ENCODE measurements at places on chromosomes 3 and 15. TPM values are rescaled to one million over a fixed set of nuclear protein-coding genes. Genes with fewer than 3 reads are reported as not detected.

Gene AMT
- total RNA-seq = 3.6 TPM

Gene OXNAD1
- 34.6 TPM for total RNA-seq

- H3K4me3 ChIP-seq = no peak overlapping the region
- no peaks in the 10 kb centered on the region for H3K4me1 ChIP-seq
- H3K36me3 ChIP-seq = no peaks in the 10 kb centered on the region
- DNase-seq = no peak
- H3K27ac ChIP-seq = no peak overlapping the region
These were observed 49.5 kb upstream of the ABHD17C start for GRCh38 chr15:80645494-80646065.

DNA sequence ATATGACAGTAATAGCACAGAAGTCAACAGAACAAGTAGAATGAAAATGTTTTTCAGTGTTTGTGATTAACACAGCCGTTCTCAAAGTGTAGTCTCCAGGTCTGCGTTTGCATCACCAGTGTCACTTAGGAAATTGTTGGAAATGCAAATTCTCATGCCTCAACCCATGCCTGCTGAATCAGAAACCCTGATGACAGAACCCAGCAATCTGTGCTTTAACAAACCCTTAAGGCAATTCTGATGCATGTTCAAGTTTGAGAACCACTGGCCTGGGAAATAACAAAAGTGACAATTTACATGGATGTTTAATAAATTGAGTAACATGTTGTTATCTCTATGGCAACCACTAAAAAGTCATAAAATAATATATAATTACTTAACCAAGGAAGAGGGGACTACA lies 103.1 kb upstream of the ATP11B start:
- no peaks in the 10 kb centered on the region for H3K36me3 ChIP-seq
- peaks cover 21% of the 10 kb centered on the region for H3K27me3 ChIP-seq
- no peak overlapping the region for H3K27ac ChIP-seq
- no peak overlapping the region for H3K4me3 ChIP-seq

Gene ALS2CL
- total RNA-seq = 3.3 TPM

DNA sequence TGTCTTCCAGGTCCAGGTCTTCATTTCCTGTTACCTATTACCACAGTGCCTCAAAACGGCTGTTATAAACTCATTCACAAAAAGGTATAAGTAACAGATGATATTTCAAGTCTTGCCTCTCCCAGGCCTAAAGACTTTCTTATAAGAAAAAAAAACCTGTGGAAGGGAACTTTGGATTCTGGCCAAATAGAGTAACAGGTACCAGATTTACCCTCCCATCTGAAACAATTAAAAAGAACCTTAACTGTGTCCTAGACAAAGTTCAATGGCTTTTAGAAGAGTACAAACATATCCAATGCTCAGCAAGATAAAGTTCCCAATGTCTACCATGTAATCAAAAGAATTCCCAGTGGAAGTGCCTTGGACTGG lies 22.6 kb downstream of the BHLHE40 start:
- H3K27me3 ChIP-seq = no peaks in the 10 kb centered on the region
- H3K4me3 ChIP-seq = no peak overlapping the region

DNA sequence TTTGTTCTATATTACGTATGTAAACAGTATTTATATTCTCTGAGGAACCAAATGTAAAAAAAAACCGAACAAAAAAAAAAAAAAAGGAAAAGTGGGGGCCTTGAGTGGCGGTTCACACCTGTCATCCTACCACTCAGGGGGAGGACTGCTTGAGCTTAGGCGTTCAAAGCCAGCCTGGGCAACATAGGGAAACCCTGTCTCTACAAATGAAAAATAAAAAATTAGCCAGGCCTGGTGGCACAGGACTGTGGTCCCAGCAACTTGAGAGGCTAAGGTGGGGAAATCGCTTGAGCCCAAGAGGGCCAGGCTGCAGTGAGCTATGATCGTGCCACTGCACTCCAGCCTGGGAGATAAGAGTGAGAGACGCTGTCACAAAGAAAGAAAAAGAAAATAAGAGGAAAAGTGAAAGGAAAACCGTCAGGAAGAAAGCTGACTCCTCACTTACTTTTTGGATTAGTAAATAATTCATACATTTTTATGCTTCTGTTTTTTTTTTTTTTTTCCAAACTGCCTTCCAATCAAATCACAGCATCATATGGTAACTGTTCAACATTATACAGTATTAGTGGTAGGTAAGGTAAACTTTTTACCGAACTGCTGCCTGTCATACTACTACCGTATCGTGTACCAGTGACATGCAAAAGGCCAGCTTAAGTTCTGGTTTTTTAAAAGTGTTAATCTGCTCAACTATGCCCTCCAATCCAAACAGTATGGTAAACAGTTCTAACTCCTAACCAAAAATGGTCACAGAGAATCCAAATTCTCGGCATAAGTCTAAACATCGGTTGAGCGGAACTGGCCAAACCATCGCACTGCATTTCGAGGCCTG lies 1.2 kb downstream of the PHC3 start:
- DNase-seq = peak; percentile 33
- H3K36me3 ChIP-seq = peaks cover 33% of the 10 kb centered on the region
- H3K4me1 ChIP-seq = peaks cover 26% of the 10 kb centered on the region
- peak overlapping the region; percentile 99 for H3K27ac ChIP-seq
- no peaks in the 10 kb centered on the region for H3K27me3 ChIP-seq

DNA sequence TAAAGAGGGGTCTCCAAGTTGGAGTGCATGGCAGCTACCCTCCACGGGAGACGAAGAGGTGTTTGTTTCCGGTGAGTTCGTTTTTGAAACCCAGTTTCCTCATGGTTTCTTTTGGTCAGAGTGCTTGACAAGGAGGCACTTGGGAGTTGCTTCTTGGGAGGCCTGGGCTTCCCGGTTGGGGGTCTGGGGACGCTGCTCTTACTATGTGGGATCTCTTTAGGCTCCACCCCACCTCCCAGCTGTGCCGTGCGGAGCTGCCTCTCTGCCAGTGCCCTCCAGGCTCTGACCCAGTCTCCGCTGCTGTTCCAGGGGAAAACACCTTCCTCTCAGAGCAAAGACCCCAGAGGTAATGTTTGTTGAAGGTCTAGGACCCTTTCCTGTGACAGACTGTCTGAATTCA lies 29.6 kb downstream of the KIF7 start:
- no peaks in the 10 kb centered on the region for H3K27me3 ChIP-seq
- no peak for DNase-seq
- no peaks in the 10 kb centered on the region for H3K4me1 ChIP-seq
- H3K36me3 ChIP-seq = peaks cover 83% of the 10 kb centered on the region
- no peak overlapping the region for H3K4me3 ChIP-seq

- DNase-seq = no peak
- H3K27me3 ChIP-seq = peaks cover 2% of the 10 kb centered on the region
- no peaks in the 10 kb centered on the region for H3K36me3 ChIP-seq
- H3K4me1 ChIP-seq = no peaks in the 10 kb centered on the region
These were observed 124.1 kb downstream of the GADL1 start for GRCh38 chr3:30770387-30770786.

GRCh38 chr3:148778926-148779325 lies 48.7 kb upstream of the CPB1 start:
- H3K36me3 ChIP-seq = no peaks in the 10 kb centered on the region
- no peak for DNase-seq
- H3K4me3 ChIP-seq = no peak overlapping the region
- H3K27me3 ChIP-seq = no peaks in the 10 kb centered on the region

DNA sequence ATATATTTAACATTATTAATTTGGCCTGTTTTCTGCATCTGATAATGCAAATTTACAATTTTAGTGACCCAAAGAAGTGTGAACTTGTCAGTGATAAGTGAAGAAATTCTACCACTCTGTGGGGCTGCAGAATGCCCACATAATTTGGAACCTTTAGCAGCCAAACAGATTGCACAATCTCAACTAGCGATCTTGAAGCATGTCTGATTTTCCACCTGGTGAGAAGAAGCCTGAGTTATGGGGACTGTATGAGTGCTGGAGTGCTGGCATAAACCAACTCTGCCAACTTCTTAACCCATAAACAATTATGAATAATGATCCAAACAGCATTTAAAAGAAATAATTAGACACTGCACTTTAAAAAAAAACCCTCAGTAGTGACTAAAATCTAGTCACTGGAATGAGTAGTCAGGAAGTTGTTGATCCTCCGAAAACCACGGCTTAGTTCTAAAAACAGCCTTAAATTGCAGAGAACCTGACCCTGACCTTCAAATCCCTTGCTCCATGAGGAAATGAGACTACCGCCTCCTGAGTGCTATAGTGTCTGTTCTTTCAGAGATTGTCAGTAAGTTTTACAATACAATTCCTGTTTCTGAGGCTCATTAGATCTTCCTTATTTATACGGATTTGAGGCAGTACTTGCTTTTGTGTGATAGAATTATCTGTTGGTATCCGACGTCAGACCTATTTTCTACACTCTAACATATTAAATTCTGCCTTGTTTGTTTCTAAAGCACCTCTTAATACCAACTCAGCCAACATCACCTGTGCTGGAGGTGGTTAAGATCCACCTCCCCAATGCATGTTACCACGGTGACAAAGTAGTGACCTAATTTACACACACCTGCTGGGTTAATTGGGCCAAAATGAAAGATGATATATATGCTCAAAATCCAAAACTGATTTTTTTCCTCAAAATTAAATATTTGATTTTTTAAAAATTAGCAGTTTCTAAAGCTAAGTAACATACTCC lies 267.7 kb downstream of the ZBTB20 start:
- H3K36me3 ChIP-seq = no peaks in the 10 kb centered on the region
- H3K4me3 ChIP-seq = no peak overlapping the region
- H3K27ac ChIP-seq = no peak overlapping the region
- H3K4me1 ChIP-seq = peaks cover 17% of the 10 kb centered on the region
- no peaks in the 10 kb centered on the region for H3K27me3 ChIP-seq
- DNase-seq = no peak

DNA sequence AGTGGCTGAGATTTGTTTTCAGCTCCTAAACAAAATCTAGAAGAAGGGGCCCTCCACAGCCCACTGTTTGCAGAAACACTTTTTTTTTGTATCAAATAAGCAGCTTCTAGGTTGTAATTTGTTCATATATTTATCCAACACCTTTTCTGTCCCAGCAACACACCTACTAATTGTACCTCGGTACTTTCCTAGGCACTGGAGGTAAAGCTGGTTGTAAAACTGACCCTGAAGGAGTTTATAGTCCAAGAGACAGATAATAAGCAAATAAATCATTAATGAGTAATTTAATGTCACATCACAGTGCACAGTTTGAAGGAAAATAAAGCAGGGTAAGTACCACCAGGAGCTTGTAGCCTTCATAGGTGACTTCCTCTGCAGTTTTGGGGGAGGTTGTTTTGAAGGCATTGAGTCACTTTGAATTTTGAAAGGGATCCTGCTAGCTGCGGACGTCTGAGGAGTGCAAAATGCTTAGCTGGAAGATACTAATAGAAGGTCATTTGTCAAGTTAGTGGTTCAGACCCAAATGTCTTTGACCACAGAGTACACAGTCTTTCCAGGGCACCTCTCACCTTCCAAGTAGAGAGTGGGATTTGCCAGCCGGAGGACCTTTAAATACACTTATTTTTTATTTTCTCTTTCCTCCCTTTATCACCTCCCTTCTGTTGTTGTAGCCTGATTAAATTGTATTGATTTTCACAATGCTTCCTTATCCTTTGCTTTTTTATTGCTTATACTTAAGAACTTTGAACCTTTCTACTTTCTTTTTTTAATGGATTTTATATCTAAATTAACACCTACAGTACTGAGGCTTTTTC lies 53.8 kb downstream of the CMSS1 start:
- H3K27ac ChIP-seq = no peak overlapping the region
- H3K36me3 ChIP-seq = peaks cover 3% of the 10 kb centered on the region
- peaks cover 34% of the 10 kb centered on the region for H3K4me1 ChIP-seq
- H3K4me3 ChIP-seq = no peak overlapping the region
- H3K27me3 ChIP-seq = peaks cover under 1% of the 10 kb centered on the region

- H3K4me3 ChIP-seq = no peak overlapping the region
- no peaks in the 10 kb centered on the region for H3K36me3 ChIP-seq
- no peaks in the 10 kb centered on the region for H3K4me1 ChIP-seq
- no peak overlapping the region for H3K27ac ChIP-seq
- peaks cover 12% of the 10 kb centered on the region for H3K27me3 ChIP-seq
These were observed 82.7 kb upstream of the NR2F2 start for GRCh38 chr15:96247621-96248305.

DNA sequence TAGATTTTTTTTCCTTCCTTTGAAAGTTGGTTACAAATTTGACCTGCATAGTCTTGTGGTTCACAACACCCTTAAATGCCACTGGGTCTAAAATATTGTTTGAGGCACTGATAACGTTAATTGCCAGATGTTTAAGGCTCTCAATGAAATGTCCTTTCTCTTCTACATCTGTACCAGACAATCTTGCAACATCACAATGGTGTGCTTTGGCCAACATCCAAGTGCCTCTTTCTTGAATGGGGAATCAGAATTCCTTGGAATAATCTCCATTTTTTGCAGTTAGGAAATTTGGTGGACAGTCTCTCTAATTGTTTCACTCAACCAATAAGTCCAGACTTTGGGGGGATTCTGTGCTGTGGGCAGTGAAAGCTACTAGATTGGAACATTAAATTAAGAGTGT lies 26.0 kb upstream of the PEX5L start:
- no peaks in the 10 kb centered on the region for H3K4me1 ChIP-seq
- no peaks in the 10 kb centered on the region for H3K36me3 ChIP-seq
- no peak overlapping the region for H3K27ac ChIP-seq
- H3K4me3 ChIP-seq = no peak overlapping the region

- H3K4me3 ChIP-seq = no peak overlapping the region
- no peaks in the 10 kb centered on the region for H3K36me3 ChIP-seq
- H3K4me1 ChIP-seq = no peaks in the 10 kb centered on the region
- H3K27me3 ChIP-seq = peaks cover 6% of the 10 kb centered on the region
These were observed 100.6 kb downstream of the DCLK3 start for GRCh38 chr3:36663666-36664291.

Gene CELSR3
- 8.1 TPM for total RNA-seq

Gene MUSTN1
- total RNA-seq = 2.8 TPM

DNA sequence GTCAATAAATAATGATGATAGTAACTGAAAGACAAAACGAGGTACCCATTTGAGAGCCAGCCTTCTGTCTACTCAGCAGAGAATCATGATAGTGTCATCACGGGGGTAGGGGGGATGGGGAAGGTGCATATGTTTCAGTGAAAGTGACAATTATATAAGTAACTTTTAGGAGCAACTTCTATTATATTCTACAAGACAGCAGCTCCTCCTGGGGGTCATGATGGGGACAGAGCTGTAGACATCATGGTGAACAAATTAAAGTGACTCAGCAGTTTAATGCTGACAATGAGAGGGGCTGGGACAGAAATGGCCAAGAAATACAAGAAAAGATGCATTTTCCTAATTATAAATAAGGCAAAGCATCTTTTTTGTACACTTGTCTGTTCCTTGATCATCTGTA lies 11.8 kb downstream of the CAPN3 start:
- H3K27ac ChIP-seq = no peak overlapping the region
- no peaks in the 10 kb centered on the region for H3K4me1 ChIP-seq
- DNase-seq = peak; percentile 16
- no peaks in the 10 kb centered on the region for H3K27me3 ChIP-seq
- H3K4me3 ChIP-seq = no peak overlapping the region

Gene CHRNA7
- total RNA-seq = 0.11 TPM

GRCh38 chr15:49875392-49875791 lies 243.6 kb downstream of the ATP8B4 start:
- no peak overlapping the region for H3K27ac ChIP-seq
- peaks cover 2% of the 10 kb centered on the region for H3K27me3 ChIP-seq

GRCh38 chr15:94582368-94582767 lies 351.0 kb downstream of the MCTP2 start:
- H3K4me3 ChIP-seq = no peak overlapping the region
- H3K27ac ChIP-seq = no peak overlapping the region
- peak; percentile 62 for DNase-seq
- H3K4me1 ChIP-seq = peaks cover 25% of the 10 kb centered on the region
